Thyroid gland (tissue), 4 donors: ENCODE measurements at places on chromosomes 11 and 22. TPM values are rescaled to one million over a fixed set of nuclear protein-coding genes. Genes with fewer than 3 reads are reported as not detected.

- DNase-seq, result no peak
Observed at GRCh38 chr11:20056950-20057943, 103.0 kb downstream of the DBX1 start.

GRCh38 chr11:79570104-79570503, 129.3 kb upstream of the TENM4 start:
- DNase-seq, result no peak

- peak; percentile 45 for DNase-seq
Observed at GRCh38 chr22:25137577-25138525, 61.8 kb upstream of the CRYBB3 start.

- DNase-seq, result no peak
Observed at GRCh38 chr11:34460278-34460677, 21.5 kb downstream of the CAT start.

DNA sequence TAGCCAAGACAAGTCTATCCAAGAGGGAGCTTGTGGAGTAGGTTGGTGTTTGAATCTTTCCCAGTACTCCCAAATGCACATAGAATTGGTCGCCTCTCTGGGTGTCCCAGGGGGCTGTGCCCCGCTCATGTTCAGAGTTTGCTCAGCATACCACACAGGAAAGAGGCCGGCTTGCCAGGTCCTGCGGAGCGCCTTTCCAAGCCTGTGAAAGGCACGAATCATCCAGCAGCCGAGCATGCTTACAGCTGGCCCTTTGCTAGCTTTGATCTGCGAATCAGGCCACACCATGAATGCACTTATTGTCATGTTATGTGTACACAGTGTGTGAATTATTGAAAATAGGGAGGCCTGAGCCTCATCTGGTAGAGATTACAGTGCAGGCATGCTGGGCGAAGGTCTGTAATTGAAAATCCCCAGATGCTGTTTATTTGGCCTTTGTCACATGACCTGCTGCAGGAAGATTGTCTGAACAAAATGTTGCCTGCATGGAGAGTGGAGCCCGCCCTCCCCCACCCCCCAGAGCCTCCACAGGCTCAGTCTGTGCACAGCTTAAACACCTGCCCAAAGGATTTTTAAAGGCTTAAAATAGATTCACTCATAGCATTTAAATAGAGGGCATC, 163.3 kb upstream of the RASSF10 start:
- no peak for DNase-seq

DNA sequence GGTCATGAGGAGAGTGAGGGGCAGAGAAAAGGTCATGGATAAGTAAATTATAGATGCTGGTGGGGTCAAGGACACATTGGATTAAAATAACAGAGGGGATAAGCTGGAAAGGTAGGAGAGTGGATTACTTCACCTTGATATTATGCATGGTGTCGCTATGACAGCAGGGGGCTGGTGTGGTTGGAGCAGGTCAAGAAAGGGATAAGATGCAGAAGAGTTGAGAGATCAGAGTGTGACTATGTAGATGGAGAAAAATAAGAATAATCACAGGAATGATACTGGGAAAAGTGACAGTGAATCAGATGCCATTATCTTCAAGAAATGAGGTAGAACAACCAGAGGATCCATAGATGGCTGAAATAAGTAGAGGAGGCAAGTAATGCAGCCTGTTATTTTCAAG, 29.4 kb upstream of the AMOTL1 start:
- no peak for DNase-seq

- no peak for DNase-seq
Observed at GRCh38 chr11:125228993-125229392, 64.4 kb downstream of the PKNOX2 start.

- no peak for DNase-seq
Observed at GRCh38 chr11:73652046-73652730, 5.8 kb downstream of the PLEKHB1 start.

DNA sequence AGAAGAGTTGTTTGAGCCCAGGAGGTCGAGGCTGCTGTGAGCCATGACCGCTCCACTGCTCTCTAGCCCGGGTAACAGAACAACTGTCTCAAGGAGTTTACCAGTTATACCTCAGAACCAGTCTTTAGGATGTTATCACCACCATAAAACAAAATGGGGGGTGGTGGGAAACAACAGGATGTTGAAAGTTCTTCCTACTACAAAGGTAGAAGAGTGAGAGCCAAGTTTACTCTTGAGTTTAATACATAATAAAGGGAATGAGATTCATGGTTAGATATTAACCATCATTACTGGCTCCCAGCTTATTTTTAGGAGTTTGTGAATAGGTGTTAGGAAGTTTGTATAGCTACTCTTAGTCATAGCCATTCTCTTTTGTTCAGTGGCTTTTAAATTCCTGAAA, 78.8 kb upstream of the HORMAD2 start:
- DNase-seq, result no peak

GRCh38 chr11:11451501-11452005, 98.5 kb upstream of the CSNK2A3 start:
- DNase-seq, result no peak

- DNase-seq, result no peak
Observed at GRCh38 chr22:44428941-44429830, 68.8 kb downstream of the RTL6 start.

GRCh38 chr22:39979458-39979857, 15.3 kb upstream of the FAM83F start:
- DNase-seq, result no peak

- DNase-seq, result no peak
Observed at GRCh38 chr11:86675017-86675416, 2.6 kb upstream of the ME3 start.

DNA sequence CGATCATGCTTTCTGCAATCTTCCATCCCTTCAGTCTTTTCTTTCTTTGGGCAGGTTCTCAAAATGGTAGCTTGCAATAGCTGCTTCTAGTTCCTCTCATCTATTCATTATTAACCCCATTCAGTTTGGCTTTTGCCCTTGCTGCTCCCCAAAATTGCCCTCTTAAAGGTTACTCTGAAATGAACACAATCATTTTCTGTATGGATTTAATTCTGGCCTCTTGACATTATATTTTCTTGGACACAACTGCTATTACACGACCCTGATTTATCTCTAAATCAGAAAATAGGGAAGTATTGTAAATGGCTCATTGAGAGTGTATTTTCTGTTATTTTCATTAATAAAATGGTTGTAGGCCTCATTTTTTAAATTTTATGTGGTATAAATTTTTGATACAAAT, at the start of gene ANGPTL5:
Gene ANGPTL5 (minus strand): TSS at position 101 of the 400 bp plus-strand sequence. CDS start 8,613 bp downstream, outside the sequence.
- no peak for DNase-seq

- no peak for DNase-seq
Observed at GRCh38 chr11:86891036-86891435, 64.2 kb downstream of the FZD4 start.

OR2AG2 gene
- 0.92 TPM for total RNA-seq

KIF18A gene
- total RNA-seq, result 4.4 TPM

KRTAP5-10 gene
- total RNA-seq, result not detected

OR52I2 gene
- not detected for total RNA-seq

SNAP29 gene
- total RNA-seq, result 21.1 TPM
